ENCODE measurements at places on chromosomes 2 and 18. TPM values are rescaled to one million over a fixed set of nuclear protein-coding genes. Genes with fewer than 3 reads are reported as not detected.

The PAX3 gene
- not detected for total RNA-seq

The AMER3 gene
- 44.0 TPM for total RNA-seq

The TMEM169 gene
- 23.2 TPM for total RNA-seq

The IL36A gene
- not detected for total RNA-seq

The DIPK1C gene
- total RNA-seq = 4.9 TPM

The THOC1 gene
- 65.6 TPM for total RNA-seq

The CFAP221 gene
- 7.3 TPM for total RNA-seq

The STON1 gene
- 3.7 TPM for total RNA-seq

The CFAP210 gene
- 5.3 TPM for total RNA-seq

The ARHGAP15 gene
- 19.2 TPM for total RNA-seq

The LTBP1 gene
- 22.8 TPM for total RNA-seq

The IL18RAP gene
- total RNA-seq = 0.41 TPM

The TNS1 gene
- total RNA-seq = 3.7 TPM

The SEMA4F gene
- 14.7 TPM for total RNA-seq

The CCDC85A gene
- 31.0 TPM for total RNA-seq

The EPB41L3 gene
- 57.5 TPM for total RNA-seq

The GIGYF2 gene
- 98.2 TPM for total RNA-seq

The SRD5A2 gene
- total RNA-seq = not detected

The OR6B2 gene
- total RNA-seq = not detected

The ACKR3 gene
- total RNA-seq = 20.0 TPM

The PSMA8 gene
- total RNA-seq = not detected

The GORASP2 gene
- 21.6 TPM for total RNA-seq

The ELAC1 gene
- total RNA-seq = 11.0 TPM

The CLEC4F gene
- total RNA-seq = not detected

The GRB14 gene
- 15.1 TPM for total RNA-seq

The MROH2A gene
- total RNA-seq = not detected

The PSD4 gene
- 3.3 TPM for total RNA-seq

The IMPACT gene
- 26.5 TPM for total RNA-seq

All from frontal cortex (tissue), 4 donors.